Activated effector memory CD4-positive, alpha-beta T cell treated with Interleukin-2 at 50 U/mL for 16 hours (primary cell): ENCODE measurements at places on chromosomes 7 and 10.
A peak's percentile ranks its signal among the peaks of the same experiment; 100 is the strongest.

DNA sequence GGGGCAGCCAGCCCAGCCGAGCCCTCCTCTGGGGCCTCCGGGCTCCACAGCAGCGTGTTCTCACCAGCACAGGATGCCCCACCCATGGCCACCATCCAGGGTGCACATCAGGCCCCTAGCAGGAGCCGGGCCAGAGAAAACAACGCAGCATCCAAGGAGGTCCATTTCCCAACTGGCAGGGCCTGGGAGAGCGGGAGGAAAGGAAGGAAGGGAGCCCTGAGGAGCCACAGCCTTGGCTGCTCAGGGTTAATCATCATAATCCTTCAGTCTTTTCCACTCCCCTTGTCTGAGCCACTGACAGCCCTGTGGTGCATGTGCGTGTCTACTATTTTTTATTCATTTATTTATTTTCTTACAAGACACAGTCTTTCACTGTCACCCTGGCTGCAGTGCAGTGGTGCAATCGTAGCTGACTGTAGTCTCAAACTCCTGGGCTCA, 3.6 kb downstream of the PLAC9 start:
- DNase-seq = no peak

- peak; percentile 32 for DNase-seq
These were observed 1.9 kb upstream of the PLAU start for GRCh38 chr10:73908853-73909539.

DNA sequence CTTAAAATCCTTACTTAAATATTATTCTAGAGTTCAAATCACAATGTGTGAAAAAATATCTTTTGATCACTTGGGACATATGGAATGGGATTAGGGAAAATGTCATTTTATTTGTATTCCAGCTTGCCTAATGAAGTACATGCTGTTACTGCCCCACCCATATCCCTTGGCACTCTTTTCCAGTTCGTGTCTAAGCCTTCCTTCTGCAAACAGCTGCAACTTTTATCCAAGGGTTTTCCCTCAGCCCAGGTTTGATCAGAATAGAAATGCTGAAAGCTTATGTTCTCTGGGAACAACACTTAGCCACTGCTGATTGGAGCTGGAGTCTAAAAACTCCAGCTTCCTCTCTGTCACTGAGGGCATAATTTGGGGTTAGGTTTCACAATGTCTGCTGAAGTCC, 214.1 kb upstream of the FAM3C start:
- no peak for DNase-seq

- no peak for DNase-seq
These were observed 253.2 kb downstream of the HTR7 start for GRCh38 chr10:90604636-90605035.

DNA sequence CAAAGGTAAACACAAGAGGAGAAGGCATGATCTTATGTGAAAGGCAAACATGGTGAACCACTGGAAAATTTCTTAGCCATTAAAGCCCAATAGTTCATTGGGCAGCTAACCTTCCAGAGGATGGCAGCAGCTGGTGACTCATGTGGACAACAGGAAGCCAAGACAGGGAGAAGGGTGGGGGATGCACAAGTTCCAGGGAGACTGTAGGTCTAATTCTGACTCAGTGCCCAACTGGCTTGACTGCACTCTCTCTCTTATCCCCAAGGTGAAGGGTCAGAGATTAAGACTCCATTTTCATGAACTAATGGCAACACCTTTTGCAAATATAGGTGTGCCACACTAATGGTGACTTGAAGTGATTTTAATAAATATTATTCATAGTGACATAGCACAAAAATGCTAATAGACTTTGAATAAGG, 47.9 kb upstream of the SLC35B4 start:
- DNase-seq = no peak

- DNase-seq = no peak
These were observed 161.5 kb upstream of the FAM13C start for GRCh38 chr10:59523851-59524250.

DNA sequence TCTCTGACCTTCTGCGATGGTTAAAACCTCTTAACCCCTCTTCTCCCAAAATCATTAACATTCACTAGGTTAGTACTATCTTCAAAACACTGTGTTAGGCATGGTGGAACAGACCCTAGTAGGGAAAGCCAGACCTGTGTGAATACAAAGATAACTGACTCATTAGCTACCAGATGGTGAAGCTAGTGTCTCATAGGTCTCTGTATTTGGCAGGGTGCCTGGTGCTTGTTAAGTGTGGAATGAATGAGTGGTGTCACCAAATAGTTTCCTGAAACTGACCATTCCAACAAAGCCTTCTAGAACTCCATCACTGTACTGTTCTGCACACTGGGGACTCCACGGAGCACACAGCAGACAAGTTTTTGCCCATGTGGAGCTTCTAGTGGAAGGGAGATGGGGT, 27.7 kb upstream of the TM9SF3 start:
- no peak for DNase-seq

DNA sequence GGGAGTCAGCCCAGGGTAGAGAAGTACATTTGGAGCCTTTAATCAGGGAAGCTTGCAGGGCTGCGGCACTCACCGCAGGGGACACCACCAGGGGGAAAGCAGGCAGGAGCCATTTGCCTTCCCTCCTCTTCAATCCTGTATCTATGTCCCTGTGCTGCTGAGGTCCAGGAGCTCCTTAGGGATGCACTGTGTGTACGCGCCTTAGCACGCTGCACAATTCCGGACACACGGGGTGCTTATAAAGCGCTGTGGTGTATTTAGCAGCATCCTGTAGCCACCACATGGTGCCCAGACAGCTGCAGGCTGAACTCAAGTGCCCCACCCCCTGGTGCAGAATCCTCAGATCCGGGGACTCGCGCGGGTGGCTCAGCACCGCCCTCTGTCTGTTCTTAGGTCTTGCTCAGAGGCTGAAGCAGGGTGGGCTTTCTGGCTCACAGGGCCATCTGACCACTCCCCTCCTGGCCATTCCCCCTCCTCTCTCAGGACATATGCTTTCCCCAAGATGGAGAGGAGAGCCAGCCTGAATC, 421.4 kb downstream of the SDK1 start:
- no peak for DNase-seq

DNA sequence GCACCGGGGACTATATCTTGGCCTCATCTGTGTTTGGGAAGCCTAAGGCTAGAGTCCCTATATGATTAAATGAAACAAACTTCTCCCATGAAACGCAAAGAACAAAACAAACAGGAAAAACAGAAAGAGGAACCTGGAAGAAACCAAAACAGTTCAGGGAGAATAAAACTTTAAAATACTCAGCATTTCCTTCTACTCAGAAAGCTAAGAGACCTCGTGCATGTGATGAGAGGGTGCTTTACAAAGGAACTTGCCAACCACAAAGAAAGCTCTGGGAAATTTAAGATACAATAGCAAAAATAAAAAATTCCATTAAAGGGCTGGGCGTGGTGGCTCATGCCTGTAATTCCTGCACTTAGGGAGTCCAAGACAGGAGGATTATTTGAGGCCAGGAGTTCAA, 6.9 kb downstream of the PILRA start:
- no peak for DNase-seq

DNA sequence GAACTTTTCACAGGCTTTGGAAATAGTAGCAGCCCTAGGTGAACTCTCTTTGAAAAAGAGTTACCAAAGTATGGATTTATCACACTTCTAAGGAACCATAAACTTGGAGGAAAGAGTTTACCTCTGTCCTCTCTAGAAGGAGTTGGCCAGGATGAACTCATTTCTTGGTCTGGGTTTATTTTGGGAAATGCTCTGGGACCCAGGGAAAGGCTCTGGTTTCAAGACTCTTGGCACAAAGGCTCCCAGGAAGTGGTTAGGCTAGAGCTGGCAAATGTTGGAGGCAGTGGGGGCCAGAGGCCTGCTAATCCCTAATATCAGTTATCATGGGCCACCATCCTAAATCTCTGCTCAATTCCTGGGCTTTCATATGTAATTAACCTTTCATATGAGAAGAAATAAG, 36.3 kb upstream of the CDK6 start:
- no peak for DNase-seq

DNA sequence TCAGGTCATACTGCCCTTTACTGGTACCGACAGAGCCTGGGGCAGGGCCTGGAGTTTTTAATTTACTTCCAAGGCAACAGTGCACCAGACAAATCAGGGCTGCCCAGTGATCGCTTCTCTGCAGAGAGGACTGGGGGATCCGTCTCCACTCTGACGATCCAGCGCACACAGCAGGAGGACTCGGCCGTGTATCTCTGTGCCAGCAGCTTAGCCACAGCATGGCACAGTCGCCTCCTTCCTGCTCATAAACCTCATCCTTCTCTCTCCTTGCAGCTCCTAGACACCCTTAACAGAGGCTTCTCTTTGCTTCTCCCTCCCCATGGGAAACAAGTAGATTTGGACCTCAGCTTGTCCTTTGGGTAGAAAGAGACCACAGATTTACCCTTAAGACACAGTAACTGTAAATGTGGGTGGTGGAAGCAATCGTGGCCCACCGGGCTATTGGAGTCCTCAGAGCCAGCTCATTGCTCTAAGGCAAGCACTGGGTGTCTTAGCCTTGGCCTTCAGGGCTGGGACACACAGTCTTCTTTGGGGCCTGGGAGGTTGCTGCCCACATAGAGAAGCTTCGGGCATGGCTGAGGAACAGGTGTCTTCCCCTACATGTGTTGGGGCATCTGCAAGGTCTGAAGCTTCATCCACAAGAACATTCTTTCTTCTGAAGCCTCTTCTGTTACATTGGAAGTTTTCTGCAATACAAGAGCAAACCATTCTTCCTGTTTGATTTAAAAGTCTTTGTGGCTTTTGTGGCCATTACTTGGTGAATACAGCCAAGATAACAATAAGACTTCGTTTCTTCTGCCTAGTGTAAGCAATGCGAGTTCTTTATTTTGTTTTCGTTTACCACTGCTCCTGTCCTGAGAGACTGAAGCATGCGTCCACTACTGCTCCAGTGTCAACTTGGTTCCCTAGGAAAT, 95.5 kb upstream of the PRSS58 start:
- no peak for DNase-seq

- no peak for DNase-seq
These were observed 798.0 kb upstream of the AUTS2 start for GRCh38 chr7:68800316-68800715.

GRCh38 chr7:113831556-113831955, 87.3 kb downstream of the PPP1R3A start:
- DNase-seq = no peak

- no peak for DNase-seq
These were observed 57.3 kb upstream of the MPP7 start for GRCh38 chr10:28360175-28360574.

DNA sequence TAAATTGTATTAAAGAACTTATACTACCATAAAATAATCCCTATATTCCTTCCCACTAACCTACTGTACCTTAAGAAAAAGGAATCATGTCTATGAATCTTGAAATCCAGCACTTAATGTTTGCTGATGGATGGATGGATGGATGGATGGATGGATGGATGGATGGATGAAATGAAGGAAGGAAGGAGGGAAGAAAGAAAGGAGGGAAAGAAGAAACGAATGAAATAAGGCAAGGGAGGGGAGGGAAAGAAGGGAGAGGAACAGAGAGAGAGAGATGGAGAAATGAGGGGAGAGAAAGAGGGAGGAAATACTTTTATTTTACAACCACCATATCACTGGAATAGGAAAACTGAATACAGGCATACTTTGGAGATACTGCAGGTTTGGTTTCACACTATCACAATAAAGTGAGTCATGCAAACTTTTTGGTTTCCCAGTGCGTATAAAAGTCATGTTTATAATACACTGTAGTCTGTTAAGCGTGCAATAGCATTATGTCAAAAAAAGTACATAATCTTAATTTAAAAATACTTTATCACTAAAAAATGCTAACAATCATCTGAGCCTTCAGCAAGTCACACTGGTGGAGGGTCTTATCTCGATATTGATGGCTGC, 219.8 kb downstream of the CHCHD3 start:
- DNase-seq = no peak

- DNase-seq = no peak
These were observed 204.3 kb downstream of the DGKI start for GRCh38 chr7:137642472-137642871.

- no peak for DNase-seq
These were observed 158.9 kb upstream of the AGR3 start for GRCh38 chr7:17040716-17041115.

DNA sequence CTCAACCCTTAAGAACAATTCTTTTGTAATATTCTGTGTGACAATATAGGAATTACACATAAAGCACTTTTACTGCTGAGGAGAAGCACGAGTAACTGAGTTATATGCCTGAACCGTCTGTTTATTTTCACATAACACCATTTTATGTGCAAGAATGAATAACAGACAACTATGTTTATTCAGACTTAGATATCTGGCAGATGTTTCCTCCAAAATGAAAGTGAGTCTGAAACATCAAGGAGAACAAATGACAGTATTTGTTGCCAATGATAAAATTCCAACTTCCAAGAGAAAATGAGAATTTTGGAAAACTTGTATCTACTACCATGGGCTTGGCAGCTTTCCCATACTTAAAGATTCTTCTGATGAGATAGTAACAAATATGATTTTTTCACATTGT, 51.4 kb downstream of the DNMBP start:
- DNase-seq = no peak

- DNase-seq = no peak
These were observed 258.1 kb downstream of the STK31 start for GRCh38 chr7:23967949-23968599.

DNA sequence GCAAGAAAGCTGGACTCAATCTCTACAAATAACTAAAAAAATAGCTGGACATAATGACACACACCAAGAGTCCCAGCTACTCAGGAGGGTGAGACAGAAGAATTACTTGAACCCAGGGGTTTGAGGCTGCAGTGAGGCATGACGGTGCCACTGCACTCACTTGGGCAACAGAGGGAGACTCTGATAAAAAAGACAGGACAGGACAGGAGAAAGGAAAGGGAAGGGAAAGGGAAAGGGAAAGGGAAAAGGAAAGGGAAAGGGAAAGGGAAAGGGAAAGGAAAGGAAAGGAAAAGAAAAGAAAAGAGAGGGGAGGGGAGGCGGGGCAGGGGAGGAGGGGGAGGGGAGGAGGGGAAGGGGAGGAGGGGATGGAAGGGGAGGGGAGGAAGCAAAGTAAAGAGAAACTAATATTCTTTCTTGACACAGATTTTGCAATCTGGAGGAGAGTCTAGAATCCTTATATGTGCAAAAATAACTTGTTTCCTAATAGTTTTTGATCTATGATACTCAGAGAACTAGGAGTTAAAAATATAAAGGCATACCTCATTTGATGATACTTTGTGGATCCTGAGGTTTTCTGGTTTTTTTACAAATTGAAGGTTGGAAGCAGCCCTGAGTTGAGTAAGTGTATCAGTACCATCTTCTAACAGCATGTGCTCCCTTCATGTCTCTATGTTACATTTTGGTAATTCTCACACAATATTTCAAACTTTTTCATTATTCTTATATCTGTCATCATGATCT, 8.0 kb downstream of the SAR1A start:
- no peak for DNase-seq

DNA sequence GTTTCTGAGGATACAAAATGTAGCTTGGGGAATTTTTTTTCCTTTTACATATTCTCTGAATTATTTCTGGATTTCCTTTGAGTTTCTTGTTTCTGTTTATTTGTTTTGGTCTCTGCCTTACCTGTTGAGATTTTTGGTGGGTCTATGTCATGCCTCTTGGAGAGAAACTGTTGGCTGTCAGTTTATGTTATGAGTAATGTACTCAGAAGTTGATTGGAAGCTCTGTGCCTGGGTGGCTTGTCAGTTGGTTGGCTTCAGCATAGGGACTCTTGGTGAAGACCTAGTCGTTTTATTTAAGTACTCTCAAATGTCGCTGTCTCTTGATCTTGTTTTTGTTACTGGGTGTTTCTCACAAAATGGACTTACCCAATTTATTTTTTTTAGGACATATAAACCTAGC, 132.4 kb downstream of the CDK14 start:
- DNase-seq = no peak
